ENCODE measurements at places on chromosomes 3 and 15.

- no peak for DNase-seq
These were observed 23.0 kb downstream of the CP start for GRCh38 chr3:149198611-149199010.

GRCh38 chr3:167716920-167717319, 17.8 kb downstream of the PDCD10 start:
- DNase-seq, result no peak

- DNase-seq, result no peak
These were observed 343.0 kb upstream of the THRB start for GRCh38 chr3:24837601-24838000.

DNA sequence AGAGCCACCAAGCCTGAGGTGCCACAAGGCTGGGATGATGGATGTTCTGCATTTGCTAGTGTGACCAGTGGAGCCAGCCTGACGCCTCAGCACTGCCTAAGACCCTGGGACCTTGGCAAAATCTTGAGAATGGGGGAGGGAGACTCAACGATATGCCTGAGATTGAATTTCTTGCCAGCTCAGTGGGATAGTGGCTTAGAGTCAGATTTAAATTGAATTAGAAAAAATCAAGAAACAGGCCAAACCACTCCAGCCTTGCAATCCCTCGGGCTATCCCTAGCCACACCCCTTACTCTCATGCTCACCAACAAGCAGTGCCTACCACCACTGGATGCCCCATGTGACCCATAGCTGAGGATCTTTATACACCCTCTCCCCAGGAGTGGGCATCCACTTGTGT, 18.7 kb upstream of the PDE8A start:
- no peak for DNase-seq

DNA sequence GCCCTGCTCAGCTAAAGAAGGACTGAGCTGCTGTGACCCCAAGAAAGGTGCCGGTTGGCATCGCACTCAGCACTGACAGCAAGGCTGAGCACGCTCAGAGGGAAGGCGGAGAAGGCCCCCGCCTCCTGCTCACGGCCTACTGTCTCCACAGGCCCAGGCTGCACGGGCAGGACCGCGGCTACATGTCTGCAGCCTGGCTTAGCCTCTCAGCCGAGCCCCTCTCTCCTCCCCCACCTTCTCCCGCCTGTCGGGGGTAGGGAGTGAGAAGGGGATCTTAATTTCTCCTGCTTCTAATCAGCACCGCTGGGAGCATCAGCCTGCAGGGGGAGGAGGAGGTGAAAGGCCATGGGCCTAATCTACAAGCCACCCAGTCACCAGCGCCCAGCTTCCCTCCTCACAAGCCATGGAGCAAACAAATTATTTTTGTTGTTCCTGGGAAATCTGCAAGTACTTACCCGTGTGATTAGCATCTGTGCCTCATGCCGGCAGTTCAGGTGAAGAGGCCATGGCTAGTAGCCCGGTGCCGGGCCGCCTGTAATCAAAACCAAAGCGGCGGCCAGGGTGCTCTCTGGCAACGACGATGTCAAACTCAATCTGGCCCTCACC, 68.1 kb downstream of the EPHB3 start:
- no peak for DNase-seq

- no peak for DNase-seq
These were observed 405.1 kb downstream of the TUSC7 start for GRCh38 chr3:117114517-117115265.

DNA sequence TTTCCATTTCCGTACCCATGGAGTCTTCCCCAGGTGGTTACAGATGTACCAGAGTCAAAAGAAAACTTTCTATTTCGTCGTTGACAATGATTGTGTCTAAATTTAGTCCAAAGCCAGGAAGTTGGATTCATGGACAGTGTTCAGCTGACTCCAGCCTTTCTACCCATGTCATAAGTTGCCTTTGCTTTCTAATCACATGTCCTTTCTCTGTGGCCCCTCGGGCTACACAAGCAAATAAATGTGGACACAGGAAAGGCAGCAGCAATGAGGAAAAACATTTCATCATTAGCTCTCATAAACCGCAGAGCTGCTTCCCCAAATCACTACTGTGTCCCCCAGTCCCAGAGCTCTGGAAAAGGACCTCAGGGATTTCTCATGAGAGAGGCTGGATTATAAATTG, 82.0 kb downstream of the USF3 start:
- no peak for DNase-seq

GRCh38 chr3:86175593-86176444, 815.1 kb downstream of the VGLL3 start:
- no peak for DNase-seq

DNA sequence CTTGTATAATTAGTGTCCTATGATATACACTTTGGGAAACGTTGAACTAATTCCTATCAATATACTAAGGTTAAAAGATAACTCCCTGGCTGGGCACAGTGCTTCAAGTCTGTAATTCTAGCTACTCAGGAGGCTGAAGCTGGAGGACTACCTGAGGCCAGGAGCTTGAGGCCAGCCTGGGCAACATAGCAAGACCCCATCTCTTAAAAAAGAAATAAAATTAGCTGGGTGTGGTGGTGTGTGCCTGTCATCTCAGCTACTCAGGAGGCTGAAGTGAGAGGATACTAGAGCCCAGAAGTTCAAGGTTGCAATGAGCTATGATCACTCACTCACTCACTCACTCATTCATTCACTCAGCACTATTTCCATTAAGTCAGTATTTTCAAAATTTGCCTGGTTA, 55.2 kb downstream of the SLC12A6 start:
- no peak for DNase-seq

- DNase-seq, result no peak
These were observed 57.5 kb downstream of the RBPMS2 start for GRCh38 chr15:64717735-64718495.

DNA sequence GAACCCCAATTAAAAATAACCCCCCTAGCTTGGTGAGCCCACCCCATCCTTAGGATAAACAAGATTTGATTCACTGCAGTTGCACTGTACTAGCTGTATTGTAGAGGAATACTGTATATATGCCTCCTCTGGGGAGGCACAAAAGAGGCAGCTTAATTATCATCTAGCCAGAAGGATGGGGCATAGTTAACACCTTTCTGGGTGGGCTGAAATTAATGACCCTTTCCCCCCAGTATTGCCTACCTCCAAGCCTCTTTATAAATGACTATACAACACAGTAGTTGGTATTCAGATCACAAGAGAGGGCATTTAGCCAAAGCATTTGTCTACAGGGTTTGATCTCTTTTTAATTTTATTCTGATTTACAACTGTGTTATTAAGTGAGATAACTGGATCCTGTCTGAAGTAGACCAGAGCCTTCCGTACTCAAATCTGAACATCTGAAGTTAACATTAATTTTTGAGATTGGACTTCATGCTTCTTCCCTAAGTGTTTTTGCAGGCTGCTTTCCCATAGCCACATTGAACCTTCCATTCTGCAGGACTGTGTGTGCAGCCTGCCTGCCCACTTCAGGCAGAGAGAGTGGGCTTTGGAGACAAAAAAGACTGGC, 807.0 kb upstream of the ARRDC4 start:
- DNase-seq, result no peak

DNA sequence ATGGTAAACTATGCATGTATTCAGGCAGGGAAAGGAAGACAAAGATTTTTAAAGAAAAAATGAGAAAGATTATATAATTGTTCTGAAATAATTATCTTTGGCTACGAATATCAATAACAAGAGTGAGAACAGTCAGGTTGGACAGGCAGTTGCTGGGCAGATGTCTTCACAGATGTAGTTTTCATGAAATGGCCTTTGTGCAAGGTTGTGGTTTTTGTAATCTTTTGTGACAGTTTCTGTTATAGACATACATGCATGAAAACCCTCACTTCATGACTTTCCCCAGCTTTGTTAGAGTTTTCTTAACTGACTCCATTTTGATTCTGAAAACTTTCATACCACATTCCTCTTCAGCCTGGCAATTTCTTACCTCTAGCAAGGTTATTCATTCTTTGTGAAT, 34.9 kb upstream of the SLC25A36 start:
- no peak for DNase-seq

GRCh38 chr3:11136116-11136515, 18.2 kb upstream of the HRH1 start:
- DNase-seq, result no peak

GRCh38 chr3:13608969-13609725, 60.2 kb downstream of the FBLN2 start:
- DNase-seq, result no peak

DNA sequence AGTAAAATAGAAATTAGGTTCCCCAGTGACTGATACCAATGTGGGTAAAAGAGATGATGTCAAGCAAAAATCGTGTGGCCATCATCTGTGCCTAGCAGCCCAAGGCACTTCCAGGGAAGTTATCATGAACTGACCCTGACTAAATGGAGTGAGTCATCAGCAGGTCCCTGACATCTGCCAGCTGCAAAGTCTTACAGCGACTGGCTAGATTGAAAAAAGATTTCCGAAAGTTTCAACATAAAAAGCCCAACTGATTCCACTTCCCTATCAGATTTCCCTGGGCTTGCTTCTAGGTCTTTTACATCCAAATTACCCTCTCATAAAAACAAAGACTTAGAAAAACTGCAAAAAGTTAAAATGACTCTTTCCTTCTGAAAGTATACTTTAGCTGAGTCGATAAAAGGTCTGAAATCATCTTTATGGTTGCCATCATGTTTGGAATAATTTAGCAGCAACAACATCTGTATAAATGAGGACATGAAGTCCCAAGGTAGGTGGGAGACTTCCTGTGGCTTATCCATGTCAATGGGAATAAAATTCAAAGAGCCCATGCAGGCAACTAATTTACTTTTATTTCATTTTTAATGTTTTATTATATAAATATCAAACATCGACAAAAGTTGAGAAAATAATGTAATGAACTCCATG, 342.8 kb downstream of the ERC2 start:
- DNase-seq, result no peak

GRCh38 chr15:38611228-38611627, 46.6 kb upstream of the RASGRP1 start:
- DNase-seq, result peak; percentile 26

DNA sequence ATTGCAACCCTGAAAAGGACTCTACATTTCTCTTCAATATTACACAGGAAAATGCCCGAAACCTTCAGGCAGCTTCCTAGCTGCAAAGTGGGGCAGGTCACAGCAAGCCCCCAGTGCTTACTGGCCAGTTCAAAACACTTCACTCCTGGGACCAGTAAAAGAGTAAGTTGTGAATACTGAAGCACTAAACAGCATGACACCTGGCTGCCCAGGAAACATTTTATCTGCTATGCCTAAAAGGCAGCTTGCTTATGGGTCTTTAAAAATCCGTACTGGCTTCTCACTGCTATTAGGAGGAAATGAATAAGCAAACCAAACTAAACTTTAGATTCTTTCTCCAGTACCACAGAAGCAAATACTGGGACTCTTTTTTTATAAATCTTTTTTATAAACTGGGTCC, 457.9 kb upstream of the ALCAM start:
- no peak for DNase-seq

DNA sequence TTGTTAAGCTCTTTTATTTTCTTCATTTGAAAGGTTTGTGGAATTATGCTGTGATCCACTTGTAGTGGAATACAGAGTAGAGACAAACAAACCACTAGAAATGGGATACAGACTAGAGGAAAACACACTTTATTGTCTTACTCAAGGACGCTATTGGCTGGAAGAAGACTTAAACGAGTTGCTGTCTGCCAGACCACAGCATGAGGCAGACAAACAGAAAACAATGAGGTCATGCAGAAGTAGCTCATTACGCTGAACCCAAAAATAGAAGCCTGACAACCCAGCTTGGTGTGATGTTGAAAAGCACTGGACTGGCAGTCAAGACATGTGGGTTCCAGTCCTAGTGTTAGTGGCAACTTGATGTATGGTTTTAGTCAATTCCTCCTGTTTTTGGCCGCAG, 62.4 kb upstream of the P3H2 start:
- no peak for DNase-seq

DNA sequence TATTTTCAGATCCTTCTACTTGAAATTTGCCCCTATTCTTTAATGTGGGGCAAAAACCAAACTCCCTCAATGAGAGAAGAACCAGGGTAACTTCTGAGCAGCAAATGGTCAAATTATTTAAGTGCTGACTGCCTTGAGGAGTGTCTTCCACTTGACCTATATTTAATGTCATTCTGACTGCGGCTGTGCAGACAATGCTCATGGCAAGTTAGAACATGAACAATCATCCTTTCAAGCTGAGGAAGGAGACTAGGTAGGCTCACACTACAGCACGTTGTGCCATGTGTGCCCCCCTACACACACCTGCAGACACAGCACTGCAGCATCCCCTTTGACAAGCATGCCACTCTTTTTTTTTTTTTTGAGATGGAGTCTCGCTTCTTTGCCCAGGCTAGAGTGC, 98.2 kb downstream of the OSBPL10 start:
- DNase-seq, result no peak

- DNase-seq, result peak; percentile 42
These were observed 79.8 kb downstream of the ABHD5 start for GRCh38 chr3:43770426-43771103.

- DNase-seq, result no peak
These were observed 167.6 kb upstream of the CADPS start for GRCh38 chr3:63042833-63043232.

DNA sequence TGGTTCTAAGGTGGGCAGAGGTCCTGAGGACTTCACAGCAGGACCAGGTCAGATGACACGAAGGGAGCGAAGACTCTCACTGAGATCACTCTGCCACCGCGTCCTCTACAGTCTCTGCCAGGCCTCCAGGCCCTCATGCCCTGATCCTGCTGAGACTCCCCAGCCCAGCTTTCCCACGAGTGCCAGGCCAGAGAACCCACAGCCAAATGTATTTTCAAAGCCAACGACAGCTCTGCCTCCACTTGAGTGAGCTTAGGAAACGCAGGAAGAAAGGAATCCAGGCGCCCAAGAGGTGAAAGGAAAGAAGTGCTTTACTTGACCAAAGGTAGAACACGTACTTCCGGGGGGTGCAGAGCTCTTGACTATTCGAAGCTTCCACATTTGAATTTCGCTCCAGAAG, 275.0 kb downstream of the XXYLT1 start:
- no peak for DNase-seq

- DNase-seq, result no peak
These were observed 39.1 kb downstream of the HCN4 start for GRCh38 chr15:73329501-73330200.

DNA sequence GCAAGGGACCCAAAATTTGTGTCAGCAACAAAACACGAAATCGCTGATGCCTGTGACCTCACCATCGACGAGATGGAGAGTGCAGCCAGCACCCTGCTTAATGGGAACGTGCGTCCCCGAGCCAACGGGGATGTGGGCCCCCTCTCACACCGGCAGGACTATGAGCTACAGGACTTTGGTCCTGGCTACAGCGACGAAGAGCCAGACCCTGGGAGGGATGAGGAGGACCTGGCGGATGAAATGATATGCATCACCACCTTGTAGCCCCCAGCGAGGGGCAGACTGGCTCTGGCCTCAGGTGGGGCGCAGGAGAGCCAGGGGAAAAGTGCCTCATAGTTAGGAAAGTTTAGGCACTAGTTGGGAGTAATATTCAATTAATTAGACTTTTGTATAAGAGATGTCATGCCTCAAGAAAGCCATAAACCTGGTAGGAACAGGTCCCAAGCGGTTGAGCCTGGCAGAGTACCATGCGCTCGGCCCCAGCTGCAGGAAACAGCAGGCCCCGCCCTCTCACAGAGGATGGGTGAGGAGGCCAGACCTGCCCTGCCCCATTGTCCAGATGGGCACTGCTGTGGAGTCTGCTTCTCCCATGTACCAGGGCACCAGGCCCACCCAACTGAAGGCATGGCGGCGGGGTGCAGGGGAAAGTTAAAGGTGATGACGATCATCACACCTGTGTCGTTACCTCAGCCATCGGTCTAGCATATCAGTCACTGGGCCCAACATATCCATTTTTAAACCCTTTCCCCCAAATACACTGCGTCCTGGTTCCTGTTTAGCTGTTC, 34.9 kb downstream of the CHDH start:
- no peak for DNase-seq

- no peak for DNase-seq
These were observed 63.3 kb upstream of the LRRC3B start for GRCh38 chr3:26559227-26559626.

- DNase-seq, result no peak
These were observed 869 bp downstream of the ACSBG1 start for GRCh38 chr15:78233496-78233895.

Data from T-cell (primary cell).